ENCODE measurements at places on chromosomes 13 and 19.

DNA sequence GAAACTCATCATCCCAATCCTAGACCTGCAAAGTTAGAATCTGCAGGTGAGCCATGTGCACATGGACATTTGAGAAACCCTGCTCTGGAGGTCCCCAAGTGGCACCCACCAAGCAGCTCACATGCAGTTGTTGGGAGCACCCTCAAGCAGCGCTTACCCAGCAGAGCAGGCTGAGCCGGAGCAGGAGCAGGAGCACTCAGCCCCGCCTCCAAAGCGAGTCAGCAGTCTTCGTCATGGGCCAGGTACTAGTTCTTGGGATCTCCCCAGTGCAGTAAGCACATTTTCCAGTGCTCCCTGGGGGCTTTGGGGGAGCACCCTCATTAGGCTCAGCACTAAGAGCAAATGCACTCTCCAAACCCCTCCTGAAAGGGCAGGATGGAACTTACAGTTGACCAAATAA, 572.7 kb downstream of the IRS2 start:
- DNase-seq = no peak

GRCh38 chr19:17370026-17370587, 7.0 kb downstream of the PLVAP start:
- no peak for DNase-seq

GRCh38 chr13:93926425-93926824, 553.1 kb downstream of the DCT start:
- DNase-seq = no peak

DNA sequence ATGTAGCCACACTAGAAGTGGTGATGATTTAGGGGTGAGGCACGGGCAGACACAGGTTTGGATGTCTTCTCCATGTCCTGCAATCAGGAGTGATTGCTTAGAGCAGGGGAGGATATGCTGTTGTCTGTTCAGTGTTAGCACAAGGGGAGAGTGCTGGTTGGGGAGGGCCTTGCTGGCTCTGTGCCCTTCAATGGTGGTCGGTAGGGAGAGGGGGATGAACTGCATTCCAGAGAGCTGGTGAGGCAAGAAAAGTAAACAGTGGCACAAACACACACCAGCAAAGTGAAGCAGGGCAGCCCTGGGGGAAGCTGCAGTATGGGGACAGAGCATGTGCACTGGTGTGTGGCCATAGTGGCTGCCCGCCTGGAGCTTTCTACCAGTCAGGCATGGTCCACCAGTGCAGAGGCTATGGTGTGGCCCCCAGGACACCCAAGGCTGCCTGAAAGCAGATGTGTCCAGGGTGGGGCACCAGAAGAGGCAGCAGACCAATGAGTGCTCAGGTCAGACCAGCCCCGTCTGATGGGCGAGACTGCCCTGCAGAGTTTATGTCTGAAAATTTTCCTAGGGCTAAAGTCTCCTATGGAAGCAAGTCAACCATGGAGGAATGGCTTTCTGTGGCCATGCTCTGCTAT, 1676.9 kb downstream of the PCDH9 start:
- DNase-seq = no peak

DNA sequence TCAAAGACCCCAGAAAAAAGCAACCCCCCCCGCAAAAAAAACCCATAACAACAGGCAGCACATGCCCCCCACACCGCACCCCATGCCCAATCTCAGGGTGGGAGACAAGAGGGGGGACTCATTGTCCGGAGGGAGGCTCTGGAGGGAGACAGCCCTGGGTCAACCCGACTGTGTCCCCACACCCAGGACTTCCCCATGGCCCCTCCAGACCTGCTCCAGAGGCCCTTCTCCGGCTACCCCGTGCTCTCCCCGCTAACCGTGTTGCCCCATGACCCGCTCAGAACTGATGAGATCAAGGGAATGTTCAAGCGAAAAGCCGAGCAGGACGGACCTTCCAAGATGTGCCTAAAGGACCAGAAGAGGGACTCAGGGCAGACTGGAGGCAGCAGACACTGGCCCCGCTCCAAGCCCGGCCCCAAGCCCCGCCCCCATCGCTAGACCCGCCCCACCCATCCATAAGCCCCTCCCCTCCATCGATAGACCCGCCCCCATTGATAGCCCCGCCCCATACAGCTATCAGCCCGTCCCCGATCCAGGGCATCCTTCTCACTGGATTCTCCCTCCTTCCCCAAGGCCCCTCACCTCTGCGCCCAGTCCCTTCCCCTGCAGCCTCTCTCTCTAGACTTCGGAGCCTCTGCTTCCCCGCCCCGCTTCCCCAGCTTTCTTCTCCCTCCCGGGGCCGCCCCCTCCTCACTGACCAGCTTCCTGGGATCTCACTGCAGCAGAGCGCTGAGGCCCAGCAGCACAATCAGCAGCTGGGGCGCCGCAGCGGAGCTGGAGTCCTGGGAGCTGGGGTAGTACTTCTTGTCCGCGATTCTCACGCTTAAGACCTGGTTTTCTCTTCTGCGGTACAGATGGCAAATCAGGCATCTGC, 2.2 kb downstream of the BST2 start:
- peak; percentile 37 for DNase-seq

DNA sequence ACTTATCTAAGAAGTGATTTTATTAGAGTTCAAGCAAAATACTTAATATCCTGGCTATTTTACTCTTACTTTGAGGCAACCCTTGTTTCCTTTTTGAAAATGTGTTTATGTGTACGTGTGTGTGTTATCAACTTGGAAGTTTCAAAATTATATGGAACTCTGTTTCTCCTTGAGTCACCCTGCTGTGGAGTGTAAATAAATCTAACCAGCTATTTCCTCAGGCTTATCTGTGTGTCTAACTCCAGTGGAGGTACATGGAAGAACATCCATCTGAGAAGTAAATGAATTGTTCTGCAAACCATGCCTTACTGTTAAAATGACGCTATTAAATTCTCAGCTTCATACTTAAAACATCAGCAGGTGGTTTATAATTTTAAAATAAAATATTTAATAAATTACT, 583.4 kb upstream of the SLITRK5 start:
- DNase-seq = no peak
